ENCODE measurements at places on chromosomes 7 and 10.

DNA sequence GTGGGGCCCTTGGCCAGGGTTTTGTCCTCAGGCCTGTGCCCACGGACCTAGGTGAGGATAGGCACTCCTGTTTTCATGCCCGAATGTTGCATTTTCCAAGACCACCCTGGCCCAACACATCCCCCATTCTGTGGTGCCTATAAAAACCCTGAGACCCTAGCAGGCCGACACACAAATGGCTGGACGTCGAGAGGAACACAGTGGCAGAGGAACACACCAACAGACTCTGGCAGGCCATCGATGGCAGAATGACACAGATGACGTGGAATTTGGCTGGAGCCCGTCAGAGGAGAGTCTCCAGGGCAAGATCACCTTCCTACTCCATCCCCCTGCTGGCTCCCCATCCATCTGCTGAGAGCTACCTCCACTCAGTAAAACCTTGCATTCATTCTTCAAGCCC is 898.8 kb downstream of the ANKRD7 start:
- no peak for DNase-seq

DNA sequence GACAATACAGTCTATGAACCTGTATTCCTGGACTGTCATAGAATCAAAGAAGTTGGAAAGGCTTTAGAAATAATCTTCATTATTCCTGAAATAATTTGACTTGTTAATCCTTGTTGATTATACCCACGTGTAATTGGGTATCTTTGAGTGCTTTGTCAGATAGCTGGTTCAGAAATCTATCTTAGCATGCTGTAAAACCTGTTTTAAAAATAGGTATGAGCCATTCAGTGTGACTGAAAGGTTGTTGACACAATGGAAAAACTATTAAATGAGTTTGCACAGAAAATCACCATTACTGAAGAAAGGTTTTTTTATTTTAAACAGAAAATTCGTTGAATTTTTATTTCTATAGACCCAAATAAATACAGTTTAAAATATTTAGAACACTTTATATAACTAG is 38.7 kb downstream of the PHTF2 start:
- DNase-seq, result no peak

- no peak for DNase-seq
Measured at GRCh38 chr7:95104739-95105138, 197.3 kb downstream of the PPP1R9A start.

DNA sequence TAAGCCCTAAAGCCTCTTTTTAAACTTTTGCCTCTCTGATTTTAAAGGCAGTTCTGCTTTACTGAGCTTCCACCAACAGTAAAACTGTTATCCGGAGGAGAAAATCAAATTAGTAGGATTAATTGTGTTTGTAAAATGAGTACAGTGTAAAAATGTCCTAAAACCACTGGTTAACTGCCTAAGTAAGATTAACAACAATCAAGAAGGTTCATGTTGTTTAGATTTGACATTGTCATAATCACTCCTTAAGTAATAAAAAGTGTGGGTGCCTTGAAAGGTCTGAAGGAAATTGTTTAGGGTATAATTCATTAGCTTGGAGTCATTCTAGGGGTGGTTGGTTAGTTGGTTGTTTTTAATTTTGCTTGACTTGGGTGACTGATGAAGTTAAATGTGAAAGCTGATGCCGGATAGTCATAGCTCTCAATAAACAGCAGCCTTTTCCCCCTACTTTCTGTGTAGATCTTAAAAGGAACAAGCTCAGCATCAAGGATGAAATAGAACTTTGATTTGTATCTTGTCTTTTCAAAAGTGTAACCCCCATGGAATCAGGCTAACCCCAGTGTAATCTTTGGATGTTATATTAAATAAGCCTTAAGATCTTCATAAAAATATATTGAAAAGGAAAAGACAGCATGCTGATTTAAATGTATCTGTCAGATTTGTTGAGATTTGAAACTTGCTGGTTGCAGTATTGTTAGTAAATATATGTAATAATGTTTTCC is 148.3 kb downstream of the ARID5B start:
- DNase-seq, result no peak

- no peak for DNase-seq
Measured at GRCh38 chr7:105691082-105691679, 109.9 kb upstream of the EFCAB10 start.

DNA sequence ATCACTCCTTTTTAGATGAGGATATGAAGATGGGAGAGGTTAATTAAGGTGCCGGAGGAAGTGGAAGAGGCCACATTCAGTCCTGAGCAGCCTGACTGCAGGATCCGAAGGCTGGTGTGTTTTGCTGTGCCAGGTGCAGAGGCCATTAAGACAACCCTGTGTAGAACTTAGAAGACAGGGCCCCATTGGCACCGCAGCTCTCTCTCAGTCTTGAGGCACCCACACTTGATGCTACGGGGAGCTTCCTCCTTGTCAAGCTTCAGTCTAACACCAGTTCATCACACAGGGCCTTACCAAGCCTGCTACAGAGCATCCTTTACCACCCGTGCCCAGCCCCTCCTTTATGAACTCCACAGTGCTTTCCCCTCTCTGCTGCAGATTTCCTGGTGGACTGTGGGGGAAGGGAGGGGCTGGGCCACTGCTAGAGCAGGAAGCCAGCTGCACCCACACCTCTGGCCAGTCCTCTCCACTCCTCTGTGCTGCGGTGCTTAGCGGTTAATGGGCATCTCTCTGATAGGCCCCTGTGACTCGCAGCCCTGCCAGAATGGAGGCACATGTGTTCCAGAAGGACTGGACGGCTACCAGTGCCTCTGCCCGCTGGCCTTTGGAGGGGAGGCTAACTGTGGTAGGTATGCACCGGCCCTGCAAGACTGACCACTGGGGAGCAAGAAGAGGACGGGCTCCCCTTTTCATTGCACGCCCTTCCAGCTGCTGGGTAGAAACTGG is 45.5 kb downstream of the VWA2 start:
- no peak for DNase-seq

- no peak for DNase-seq
Measured at GRCh38 chr10:27644307-27644939, 101.2 kb downstream of the MKX start.

GRCh38 chr10:111087331-111087756 is 10.5 kb downstream of the ADRA2A start:
- no peak for DNase-seq

DNA sequence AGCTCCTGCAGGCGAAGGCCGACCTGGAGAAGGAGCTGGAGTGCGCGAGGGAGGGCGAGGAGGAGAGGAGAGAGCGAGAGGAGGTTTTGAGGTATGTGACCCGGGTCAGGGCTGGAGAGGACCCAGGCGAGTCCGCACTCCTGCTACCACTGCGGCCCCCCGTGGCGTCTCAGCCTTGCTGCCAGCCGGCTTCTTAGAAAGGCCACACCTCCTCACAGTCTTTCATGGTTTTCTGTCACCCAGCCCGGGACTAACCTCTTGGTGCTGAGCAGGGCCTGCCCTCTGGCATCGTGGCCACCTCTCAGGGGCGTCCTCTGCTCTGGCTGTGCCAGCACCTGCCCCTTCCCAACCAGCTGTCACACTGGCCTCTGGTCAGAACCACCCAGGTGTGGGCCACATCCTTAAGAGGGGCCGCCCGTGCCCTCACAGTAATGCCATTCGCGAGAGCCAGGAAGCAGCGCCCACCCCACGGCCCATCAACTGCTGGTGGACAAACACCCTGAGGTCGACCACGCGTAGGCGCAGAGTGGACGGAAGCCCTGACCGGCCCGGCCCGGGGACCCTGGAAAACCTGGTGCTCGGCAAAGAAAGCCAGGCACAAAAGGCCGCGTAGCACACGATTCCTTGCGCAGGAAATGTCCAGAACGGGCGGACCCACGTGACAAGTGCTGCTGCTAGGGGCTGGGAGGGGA is 34.4 kb downstream of the IQCE start:
- DNase-seq, result no peak

- no peak for DNase-seq
Measured at GRCh38 chr10:6144406-6145165, 55.8 kb downstream of the RBM17 start.

- no peak for DNase-seq
Measured at GRCh38 chr7:129772646-129773280, 161.2 kb downstream of the NRF1 start.

- DNase-seq, result no peak
Measured at GRCh38 chr10:100371482-100372027, 24.5 kb downstream of the SCD start.

DNA sequence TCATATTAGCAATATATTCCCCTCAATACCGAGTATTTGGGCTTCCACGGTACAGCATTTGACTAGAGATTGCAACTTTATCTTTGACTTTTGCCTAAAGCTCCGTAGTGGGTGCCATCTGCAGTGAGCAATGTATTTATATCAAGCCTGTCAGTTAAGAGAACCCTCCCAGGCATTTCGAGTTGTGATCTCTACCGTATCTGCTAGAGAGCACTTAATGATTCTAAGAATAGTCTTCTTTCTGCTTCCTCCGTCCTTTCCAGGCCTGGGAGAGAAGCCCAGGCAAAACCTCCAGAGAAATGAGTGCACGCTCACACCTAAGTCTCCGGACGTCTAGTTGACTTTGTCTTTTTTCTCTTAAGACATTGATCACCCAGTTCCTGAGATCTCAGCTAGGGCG is 210.6 kb downstream of the KLF6 start:
- peak; percentile 1 for DNase-seq

GRCh38 chr10:42691361-42692120 is 53.2 kb upstream of the ZNF33B start:
- peak; percentile 65 for DNase-seq

DNA sequence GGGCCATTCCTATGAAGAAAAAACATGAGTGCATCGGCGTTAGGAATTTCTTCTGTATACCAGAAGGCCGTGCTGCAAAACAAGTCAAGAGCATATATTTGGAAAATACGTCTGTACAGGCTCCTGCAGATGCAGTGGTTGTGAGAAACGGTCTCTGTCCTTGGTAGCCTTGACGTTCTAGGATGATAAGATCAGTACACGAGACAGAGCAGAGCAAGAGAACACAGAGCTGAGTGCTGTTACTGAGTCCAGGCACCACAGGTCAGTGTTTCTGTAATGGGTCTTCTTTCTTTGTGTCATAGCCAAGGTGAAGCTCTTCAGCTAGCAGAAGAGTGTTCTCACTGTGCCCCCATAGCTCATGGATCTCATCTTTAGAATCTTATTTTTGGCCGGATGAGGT is 62.8 kb downstream of the WDR37 start:
- DNase-seq, result no peak

DNA sequence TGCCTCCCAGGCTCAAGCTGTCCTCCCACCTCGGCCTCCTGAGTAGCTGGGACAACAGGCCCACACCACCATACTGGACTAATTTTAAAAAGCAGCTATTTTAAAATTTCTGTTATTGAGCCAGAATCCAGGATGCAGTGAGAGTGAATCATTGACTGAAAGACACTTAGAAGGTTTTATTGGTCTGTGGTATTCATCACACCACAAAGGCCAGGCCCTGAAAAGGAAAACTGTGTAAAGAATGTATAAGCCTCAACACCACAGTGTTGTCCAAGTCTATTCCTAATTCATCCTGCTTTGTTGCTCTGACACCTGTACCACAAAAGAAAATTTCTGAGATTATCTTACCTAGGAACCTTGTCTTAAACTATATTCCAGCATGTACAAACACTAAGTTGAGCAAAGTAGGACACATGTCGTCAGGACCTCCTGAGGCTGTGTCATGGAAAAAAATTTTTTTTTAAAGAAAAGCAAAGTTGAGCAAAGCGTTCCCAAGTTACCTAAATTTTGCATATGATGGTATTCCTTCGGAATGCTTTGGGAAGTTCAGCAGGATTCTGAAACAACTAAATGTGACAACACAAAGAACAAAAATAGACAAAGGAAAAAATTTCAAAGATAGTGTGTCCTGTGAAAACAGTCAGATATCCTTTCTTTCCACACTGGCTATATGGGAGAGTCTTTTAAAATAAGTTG is 129.6 kb upstream of the MKLN1 start:
- no peak for DNase-seq

GRCh38 chr10:133160826-133161471 is 930 bp downstream of the KNDC1 start:
- DNase-seq, result no peak

DNA sequence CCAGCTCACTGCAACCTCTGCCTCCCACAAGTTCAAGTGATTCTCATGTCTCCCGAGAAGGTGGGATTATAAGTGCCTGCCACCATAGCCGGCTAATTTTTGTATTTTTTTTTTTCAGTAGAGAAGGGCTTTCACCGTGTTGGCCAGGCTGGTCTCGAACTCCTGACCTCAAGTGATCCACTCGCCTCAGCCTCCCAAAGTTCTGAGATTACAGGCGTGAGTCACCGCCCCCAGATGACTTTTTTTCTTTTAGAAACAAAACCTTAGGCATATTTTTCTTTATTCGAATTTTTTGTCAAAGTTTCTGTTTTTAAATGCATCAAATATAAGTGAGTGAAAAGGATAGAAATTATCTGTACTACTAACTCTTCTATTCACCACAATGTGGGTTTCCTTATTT is 113.1 kb downstream of the LRRC4 start:
- DNase-seq, result no peak

DNA sequence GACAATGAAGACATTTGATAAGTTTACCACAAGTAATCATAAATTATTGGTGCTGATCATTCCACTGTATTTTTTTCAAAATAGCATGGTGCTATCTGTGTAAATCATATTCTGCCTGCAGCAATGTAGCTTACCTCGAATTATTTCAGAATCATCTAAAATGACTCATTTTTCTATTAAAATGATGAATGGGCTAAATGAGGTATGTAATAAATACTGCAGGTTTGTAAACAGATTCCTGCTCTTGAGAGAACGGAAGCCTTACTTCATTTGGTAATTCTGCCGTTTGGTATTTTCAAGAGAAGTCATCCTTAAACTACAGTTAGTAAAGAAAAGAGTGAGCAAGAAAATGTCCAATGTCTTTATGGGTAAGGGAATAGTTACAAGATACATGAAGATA is 115.9 kb downstream of the CHCHD3 start:
- DNase-seq, result no peak

- DNase-seq, result no peak
Measured at GRCh38 chr7:134669845-134670373, 23.3 kb downstream of the BPGM start.

GRCh38 chr10:92328993-92329392 is 38.0 kb downstream of the MARCHF5 start:
- no peak for DNase-seq

DNA sequence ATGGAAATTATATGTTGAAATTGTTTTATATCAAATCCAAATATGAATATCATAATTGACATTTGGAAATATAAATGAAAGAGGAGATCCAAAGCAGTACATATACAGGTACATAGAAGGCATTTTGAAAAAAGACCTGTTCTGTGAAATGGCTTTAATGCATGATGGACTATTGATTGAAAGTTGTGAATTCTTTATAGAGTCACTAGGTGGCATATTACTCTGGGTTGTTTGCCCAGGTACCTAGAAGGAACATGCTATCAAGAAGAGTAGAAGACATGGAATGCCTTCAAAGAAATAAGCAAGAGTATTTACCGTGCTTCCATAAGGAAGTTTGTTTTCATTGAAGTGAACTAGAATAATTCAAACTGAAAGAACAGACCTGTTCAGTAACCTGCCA is 160.0 kb upstream of the ANK3 start:
- DNase-seq, result no peak

DNA sequence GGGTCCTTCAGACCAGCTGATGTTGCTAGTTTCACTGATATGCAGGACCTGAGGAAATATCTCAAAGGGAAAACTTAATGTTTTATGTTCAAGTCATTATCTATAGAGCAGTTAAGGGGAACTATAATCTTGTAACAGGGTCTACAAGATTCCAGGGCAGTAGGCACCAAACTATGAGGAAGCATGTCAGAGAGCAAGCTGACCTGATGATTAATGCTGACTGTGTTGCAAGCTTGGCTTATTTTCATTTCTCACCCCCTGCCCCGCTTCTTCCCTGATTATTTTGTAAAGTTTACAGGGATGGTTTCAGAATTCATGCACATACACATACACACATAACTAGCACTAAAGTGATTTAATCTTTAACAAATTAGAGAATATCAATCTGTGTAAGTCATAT is 84.3 kb upstream of the CACNA2D1 start:
- no peak for DNase-seq

All from NCI-H187 treated with DMSO at 0.1 percent for 48 hours (cell line).